ENCODE measurements at places on chromosomes 7 and 10.

- DNase-seq: no peak
These were observed 1.0 kb downstream of the ACSL5 start for GRCh38 chr10:112374724-112375541.

- peak; percentile 52 for DNase-seq
These were observed 486.4 kb downstream of the PHTF2 start for GRCh38 chr7:78284945-78285344.

GRCh38 chr10:61338146-61338545, 115.0 kb downstream of the TMEM26 start:
- no peak for DNase-seq

- no peak for DNase-seq
These were observed 43.9 kb upstream of the GRB10 start for GRCh38 chr7:50826371-50827172.

DNA sequence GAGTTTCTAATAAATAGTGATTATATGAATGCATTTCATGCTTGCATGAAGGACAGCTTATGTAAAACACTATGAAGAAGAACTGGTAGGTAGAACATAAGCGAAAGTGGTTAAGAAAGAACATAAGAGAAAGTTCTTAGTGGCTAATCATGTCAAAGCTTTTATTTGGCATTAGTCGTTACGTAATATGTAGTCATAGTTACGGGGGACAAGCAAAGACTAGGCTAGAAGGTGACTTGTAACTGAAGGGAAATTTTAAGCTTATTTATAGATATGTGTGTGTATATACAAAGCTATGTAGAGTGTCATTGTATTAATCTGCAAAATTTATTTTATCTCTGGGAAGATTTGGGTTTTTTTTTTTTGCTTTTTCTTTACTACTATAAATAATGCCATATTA, 36.9 kb downstream of the CAPZA2 start:
- DNase-seq: no peak

DNA sequence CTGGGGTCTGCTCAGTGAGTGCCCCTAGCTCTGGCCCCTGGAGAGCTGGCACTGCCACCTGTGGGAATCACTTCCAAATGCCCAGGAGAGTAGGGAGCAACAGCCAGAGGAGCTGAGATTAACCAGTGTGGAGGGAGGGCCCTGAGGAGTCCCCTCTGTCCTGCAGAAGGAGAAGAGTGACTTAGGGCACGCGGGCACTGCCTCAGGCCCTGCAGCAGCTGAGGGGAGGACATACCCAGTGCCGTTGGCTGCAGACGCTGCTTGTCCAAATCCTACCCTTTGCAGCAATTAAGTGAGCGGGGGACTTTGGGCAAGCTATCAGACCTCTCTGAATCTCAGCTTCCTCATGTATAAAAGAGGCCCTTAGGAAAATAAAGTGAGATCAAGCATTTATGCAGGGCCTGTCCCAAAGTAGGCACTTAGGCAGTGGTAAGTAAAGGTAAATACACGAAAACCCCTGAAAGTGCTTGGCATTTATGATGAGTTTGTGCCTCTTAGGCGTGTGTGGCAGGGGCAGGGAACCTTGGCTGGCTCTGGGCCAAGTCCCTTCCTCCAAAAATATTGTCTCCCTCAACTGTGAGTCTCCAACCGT, 16.9 kb downstream of the PRF1 start:
- no peak for DNase-seq

DNA sequence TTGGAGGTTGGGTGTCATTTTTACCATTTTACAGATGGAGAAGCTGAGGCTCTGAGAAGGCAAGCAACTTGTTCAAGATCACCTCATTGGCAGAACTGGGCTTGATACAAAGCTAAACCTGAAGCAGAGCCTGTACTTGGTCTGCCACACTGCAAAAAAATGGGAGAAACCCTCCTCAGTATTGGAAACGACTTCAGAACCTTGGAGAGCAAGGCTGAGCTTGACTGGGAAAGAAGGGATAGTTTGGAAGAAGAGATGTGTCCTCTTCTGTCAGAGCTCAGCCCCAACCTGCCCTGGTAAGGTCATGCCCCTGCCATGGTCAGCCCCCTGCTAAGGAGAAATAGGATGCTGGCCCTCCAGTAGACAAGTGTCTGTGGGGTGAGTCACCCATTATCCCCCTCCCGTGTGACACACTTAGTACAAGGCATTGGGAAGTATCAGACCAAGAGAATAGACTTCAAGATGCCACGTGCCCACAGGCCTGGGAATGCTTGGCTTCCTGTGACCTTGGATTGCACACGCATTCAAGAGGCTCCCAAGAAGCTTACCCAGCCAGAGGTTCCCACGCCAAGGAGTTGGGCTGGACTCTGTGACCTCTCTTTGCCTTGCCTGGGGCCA, 56.2 kb upstream of the SMNDC1 start:
- no peak for DNase-seq

GRCh38 chr7:41570766-41571165, 132.1 kb downstream of the INHBA start:
- no peak for DNase-seq

DNA sequence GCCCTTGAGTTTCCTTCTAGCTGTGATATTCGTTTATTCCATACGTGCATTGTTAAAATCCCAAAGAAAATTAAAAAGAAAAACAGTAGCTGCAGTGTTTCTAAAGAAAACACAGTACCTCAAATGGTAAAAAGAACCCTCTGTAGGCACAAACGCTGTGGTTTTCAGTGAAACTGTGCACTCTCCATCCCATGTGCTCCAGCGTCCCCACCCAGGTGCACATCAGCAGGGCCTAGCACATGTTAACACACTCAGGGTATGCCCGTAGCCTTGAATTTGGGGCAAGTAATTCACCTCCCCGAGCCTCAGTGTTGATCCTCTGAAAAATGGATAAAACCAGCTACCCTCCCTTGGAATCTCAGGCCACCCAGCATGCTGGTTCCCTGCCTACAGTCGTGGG, 9.5 kb downstream of the SLC18A2 start:
- no peak for DNase-seq

- no peak for DNase-seq
These were observed 22.3 kb downstream of the ZNF775 start for GRCh38 chr7:150401424-150401790.

GRCh38 chr7:1631678-1632077, 38.4 kb upstream of the ELFN1 start:
- DNase-seq: no peak

- DNase-seq: no peak
These were observed 41.4 kb upstream of the AKR1C2 start for GRCh38 chr10:5045095-5045494.

- DNase-seq: no peak
These were observed 138.1 kb upstream of the ITGB1 start for GRCh38 chr10:33095867-33096815.

DNA sequence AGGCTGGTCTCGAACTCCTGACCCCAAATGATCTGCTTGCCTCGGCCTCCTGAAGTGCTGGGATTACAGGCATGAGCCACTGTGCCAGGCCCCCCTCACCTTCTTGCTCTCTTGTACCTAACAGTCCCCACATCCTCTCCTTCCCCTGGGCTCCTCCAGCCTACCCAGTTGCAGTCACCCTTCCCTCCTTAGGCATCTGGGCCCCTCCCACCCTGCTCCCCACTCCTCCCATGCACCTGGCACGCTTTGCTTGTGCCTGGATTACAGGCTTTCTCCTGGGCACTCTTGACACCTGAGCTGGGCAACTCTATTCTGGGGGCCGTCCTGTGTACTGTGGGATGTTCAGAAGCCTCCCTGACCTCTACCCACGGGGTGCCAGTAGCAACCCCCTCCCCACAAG, 3.0 kb downstream of the CLDN15 start:
- no peak for DNase-seq

DNA sequence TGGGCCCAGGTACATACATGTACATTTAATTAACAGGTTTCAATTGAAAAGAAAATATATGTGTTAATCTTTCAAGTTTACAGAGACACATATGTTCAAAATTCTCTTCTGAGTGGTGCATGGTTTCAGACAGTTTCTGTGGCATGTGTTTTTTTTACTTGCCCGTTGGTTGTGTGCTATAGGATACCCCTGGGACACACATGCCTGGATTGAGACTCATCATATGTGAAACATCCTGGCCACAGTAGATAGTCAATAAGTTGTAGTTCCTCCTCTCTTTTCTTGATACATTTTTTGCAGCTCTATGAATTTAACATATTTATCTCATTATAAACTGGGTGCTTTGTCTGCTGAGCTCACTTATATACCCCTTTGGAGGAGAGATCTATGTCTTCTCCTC, 207.8 kb upstream of the CTBP2 start:
- DNase-seq: no peak

GRCh38 chr10:132277311-132277741, 30.4 kb downstream of the STK32C start:
- DNase-seq: no peak

- no peak for DNase-seq
These were observed 261.7 kb upstream of the PRKCQ start for GRCh38 chr10:6841761-6842160.

DNA sequence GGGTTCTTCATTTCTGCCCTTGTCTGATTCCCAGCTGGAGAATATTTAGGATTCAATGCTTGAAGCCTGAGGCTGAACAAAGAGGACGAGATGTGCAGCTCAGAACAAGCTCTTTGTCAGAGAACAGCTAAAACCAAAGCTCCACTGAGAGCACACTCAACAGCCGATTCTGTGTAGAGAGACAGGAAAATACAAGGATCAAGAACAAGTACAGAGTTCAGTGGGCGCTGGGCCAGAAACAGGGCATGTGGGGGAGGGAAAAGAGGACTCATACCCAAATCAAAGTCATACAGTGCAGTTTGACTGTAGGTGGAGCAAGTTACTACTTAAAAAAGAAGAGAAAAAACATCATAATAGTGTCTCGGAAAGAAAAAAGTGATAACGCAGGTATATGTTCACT, at the start of gene AGMO:
AGMO (minus strand) TSS at position 181 of the 400 bp plus-strand sequence.
- peak; percentile 71 for DNase-seq

GRCh38 chr10:16599662-16600061, 78.0 kb upstream of the C1QL3 start:
- no peak for DNase-seq

DNA sequence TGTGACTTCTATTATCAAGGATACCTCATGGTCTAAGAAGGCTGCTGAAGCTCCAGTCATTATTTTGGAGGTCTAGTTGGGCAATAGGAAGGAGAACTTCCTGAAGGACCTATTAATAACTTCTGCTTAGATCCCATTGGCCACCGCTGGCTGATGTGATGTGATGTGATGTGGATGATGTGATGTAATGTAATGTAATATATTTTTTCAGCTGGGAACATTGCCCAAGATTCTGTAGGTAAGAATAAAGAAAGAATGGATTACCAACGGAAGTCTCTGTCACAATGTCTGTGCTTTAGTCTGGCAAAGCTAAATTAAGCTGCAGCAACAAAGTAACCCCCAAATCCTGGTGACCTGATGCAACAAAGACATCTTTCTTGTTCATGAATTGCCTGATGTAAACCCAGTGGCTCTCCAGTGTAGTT, 233.7 kb downstream of the PTEN start:
- no peak for DNase-seq

- DNase-seq: no peak
These were observed 10.0 kb downstream of the HHEX start for GRCh38 chr10:92699518-92700381.

GRCh38 chr7:141884539-141885225, 31.5 kb upstream of the OR9A4 start:
- DNase-seq: no peak

DNA sequence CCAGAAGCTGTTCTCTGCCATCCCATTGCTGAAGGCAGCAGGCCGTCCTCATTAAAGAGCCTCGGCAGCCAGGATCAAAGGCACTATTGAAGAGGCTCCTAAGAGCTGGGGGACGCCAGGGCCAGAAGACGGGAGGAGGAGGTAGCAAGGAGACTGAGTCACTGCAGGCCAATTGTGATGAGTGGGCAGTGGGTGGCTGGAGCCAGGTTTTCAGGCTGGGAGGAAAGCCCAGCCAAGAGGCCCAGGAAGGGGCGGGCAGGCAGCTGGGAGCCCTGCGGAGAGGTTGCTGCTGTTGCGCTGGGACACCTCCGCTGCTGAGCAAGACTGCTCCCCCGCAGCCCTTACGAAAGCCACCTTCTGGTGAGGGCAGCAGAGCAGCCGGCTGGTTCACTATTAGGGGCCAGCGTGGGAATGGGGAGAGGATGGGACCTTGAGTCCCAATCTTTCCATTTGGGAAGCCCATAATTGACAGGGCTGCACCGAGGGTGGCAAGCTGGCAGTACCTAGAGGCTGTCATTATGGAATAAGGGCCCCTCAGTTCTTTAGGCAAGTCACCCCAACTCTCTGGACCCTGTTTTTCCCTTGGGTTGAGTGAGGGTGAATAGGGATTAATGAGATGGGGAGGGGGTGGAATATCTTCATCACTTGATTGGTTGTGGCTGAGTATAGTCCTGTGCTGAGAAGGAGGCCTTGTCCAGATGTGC, 48.4 kb downstream of the UNC5B start:
- DNase-seq: no peak

DNA sequence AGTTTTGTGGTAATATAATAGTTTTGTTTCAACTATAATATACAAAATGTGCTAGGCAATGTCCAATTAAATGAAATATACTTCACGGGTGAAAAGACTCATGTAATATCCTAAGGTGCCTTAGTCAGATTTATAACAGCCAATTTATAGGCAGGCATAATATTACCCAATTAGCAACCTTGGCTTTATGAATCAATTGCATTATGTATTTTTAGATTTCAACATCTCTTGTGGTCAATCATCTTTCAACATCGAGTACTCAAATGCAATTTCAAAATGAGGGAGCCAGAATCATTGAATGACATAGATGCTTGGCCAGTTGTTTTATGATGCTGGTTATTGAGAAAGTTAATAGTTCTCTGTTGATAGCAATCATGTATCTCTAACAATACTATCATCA, 110.3 kb upstream of the SP8 start:
- no peak for DNase-seq

DNA sequence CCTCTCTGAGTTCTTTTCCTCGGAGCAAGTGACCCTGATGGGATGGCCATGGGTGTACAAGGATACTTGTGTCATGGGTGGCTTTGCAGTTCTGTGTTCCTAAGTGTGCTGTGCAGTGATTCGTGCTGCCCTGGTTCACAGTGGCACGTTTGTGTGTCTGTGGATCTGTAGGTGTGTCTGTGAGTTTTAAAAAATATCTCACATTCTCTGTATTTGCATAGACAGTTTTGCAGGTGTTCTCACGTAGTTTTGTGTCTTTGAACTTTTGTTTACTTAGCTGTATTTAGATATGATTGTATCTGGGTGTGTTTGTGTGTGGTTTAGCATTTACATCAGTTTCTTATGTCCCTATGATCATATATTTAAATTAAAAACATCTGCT, 3.7 kb downstream of the ZNF775 start:
- no peak for DNase-seq

All from putamen (tissue), 1 donor.